ENCODE measurements at places on chromosomes 6 and 20.

DNA sequence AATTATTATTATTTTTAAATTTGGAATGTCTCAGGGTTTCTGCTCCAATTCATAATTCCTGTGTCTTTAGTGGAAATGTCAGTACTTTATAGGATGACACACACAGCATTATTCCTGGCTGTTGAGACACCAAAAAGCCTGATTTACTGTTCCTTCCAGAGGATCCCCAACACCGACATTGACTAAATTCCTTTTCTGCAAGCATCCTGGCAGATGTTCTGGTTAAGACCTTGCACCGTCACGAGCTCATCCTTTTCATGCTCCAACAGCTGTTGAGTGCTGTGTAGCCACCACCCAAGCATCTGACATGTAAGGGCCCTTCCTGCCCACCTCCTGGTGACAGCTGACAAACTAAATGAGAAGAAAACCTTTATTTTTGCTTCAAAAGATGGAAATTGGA, 284.3 kb upstream of the SULF2 start:
- H3K4me1 ChIP-seq: peaks cover 8% of the 10 kb centered on the region
- H3K4me3 ChIP-seq: no peak overlapping the region
- H3K27me3 ChIP-seq: no peaks in the 10 kb centered on the region

DNA sequence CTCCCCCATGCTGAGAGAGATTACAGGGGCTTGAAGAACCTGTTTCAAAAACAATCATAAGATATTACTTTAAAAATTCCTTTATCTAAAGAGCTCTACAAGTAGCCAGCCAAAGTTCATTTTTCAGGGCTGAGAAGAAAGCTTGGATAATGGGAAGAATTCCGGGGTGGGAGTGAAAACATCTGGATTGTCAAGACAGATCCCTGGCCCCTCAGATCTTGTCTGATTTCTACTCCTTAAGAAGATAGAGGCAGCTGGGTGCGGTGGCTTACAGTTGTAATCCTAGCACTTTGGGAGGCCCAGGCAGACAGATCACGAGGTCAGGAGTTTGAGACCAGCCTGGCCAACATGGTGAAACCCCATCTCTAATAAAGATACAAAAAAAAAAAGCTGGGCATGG, 24.8 kb downstream of the TRMT6 start:
- H3K4me3 ChIP-seq: no peak overlapping the region
- no peak for DNase-seq
- no peak overlapping the region for H3K27ac ChIP-seq
- no peaks in the 10 kb centered on the region for H3K4me1 ChIP-seq
- peaks cover 7% of the 10 kb centered on the region for H3K27me3 ChIP-seq

DNA sequence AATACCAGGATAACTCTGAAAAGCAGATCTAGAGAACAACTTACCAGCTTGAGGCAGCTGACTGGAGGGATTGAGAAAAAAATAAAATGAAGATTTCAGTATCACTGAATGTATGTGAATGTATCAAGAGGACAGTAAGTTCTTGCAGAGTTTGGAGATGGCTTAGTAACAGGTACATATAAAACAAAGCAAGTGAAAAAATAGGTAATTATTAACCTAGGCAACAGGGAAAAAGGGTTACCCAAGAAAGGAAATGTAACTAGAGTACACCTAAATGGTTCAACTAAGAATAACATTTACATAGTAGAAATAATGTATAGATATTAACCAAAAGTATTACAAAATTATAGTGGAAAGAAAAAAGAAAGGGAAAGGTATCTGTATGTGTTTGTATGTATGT, 67.3 kb downstream of the NRSN1 start:
- no peaks in the 10 kb centered on the region for H3K4me1 ChIP-seq
- H3K27ac ChIP-seq: no peak overlapping the region
- DNase-seq: no peak
- H3K36me3 ChIP-seq: no peaks in the 10 kb centered on the region

DNA sequence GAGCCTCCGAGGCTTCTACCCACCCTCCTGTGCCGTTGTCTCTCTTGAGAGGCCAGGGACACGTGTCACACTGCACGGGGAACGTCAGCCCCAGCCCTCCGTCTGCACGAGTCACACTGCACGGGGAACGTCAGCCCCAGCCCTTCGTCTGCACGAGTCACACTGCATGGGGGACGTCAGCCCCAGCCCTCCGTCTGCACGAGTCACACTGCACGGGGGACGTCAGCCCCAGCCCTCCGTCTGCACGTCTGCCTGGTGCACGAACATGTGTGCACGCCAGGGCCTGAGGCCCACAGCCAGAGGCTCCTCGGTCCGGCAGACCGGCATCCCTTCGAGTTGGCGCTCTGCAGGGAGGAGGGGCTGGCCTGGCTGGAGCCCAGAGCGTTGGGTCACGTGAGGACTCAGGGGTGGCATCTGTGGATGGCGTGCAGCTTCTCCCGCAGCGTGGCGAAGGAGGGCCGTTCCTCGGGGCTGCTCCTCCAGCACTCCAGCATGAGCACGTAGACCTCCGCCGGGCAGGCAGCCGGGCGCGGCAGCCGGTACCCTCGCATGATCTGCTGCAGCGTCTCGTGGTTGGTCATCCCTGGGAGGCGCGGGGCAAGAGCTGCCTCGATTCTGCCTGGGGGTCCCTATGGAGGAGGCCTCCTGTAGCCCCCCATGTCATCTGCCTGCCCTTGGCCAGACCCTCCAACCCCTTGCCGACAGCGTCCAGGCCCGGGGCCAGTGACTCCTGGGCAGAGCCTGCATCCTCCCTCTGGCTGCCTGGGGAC, 3.4 kb upstream of the PTK6 start:
- no peak overlapping the region for H3K27ac ChIP-seq
- no peak overlapping the region for H3K4me3 ChIP-seq
- no peaks in the 10 kb centered on the region for H3K36me3 ChIP-seq
- H3K4me1 ChIP-seq: peaks cover 8% of the 10 kb centered on the region

- H3K27me3 ChIP-seq: no peaks in the 10 kb centered on the region
- peak; percentile 34 for DNase-seq
- no peaks in the 10 kb centered on the region for H3K36me3 ChIP-seq
- no peaks in the 10 kb centered on the region for H3K4me1 ChIP-seq
- H3K4me3 ChIP-seq: no peak overlapping the region
Measured at GRCh38 chr6:75402296-75402695, 91.3 kb downstream of the FILIP1 start.

DNA sequence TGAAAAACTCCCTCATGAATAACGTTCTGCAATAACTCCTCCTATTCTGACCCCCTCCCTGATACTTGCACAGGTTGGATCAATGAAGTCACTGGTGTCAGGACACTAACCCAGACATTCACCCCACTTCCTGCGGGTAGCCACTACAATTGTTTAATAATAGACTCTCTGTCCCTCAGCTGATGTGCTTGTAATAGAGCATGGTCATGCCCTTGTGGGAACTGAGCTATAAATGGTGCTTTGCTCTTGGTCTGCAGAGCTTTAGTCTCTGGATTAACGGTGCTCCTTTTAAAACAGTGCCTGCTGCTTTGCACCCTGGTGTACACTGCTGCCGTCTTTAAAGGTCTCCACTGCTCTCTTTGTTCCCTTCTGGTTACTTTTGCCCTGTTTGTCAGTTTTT, 127.3 kb downstream of the BACH2 start:
- H3K27ac ChIP-seq: no peak overlapping the region
- no peak overlapping the region for H3K4me3 ChIP-seq
- H3K36me3 ChIP-seq: no peaks in the 10 kb centered on the region
- H3K27me3 ChIP-seq: no peaks in the 10 kb centered on the region
- no peak for DNase-seq
- peaks cover 3% of the 10 kb centered on the region for H3K4me1 ChIP-seq

GRCh38 chr6:158662607-158662953, 12.7 kb downstream of the SYTL3 start:
- H3K27me3 ChIP-seq: no peaks in the 10 kb centered on the region
- H3K4me1 ChIP-seq: peaks cover 8% of the 10 kb centered on the region
- H3K36me3 ChIP-seq: no peaks in the 10 kb centered on the region
- H3K27ac ChIP-seq: no peak overlapping the region

DNA sequence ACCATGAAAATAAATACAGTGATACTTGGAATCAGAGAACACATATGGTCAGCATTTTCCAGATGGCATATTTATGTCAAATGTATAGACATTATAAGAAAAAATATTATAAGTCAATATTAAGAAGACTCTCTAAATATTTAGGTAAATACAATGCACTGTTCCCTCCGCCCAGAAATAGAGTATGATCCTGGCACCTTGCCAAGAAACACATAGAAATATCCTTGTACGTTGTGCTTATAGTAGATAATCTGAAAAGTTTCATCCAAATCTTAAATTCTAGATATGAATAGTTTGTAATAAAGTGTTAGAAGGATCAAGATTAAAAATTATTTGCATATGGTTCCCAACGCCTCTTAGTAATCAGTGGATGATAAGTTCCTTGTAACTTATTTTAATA, 645.8 kb upstream of the GJE1 start:
- no peak overlapping the region for H3K27ac ChIP-seq
- peaks cover 26% of the 10 kb centered on the region for H3K4me1 ChIP-seq
- H3K36me3 ChIP-seq: no peaks in the 10 kb centered on the region
- no peaks in the 10 kb centered on the region for H3K27me3 ChIP-seq

- H3K4me1 ChIP-seq: peaks cover under 1% of the 10 kb centered on the region
- no peaks in the 10 kb centered on the region for H3K27me3 ChIP-seq
- H3K36me3 ChIP-seq: no peaks in the 10 kb centered on the region
- no peak overlapping the region for H3K4me3 ChIP-seq
- H3K27ac ChIP-seq: no peak overlapping the region
Measured at GRCh38 chr20:401682-402495, 6.2 kb upstream of the RBCK1 start.

DNA sequence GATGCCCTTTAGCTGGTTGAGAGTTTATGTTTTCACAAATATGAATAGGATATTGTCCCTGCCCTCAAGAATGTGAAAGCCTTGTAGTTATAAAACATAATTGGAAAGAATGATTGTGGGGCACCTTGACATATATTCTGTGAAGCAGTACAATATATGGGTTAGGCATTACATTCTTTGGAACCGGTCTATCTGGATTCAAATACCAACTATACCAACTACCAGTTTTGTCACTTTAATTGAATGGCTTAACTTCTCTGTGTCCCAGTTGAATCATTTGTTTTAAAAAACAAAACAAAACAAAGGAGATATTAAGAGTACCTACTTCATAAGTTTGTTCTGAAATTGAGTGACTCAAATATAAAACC, 146.5 kb downstream of the TBC1D32 start:
- no peak overlapping the region for H3K4me3 ChIP-seq
- no peaks in the 10 kb centered on the region for H3K4me1 ChIP-seq
- H3K36me3 ChIP-seq: no peaks in the 10 kb centered on the region
- H3K27me3 ChIP-seq: no peaks in the 10 kb centered on the region
- no peak for DNase-seq
- H3K27ac ChIP-seq: no peak overlapping the region

- H3K4me3 ChIP-seq: no peak overlapping the region
- H3K4me1 ChIP-seq: no peaks in the 10 kb centered on the region
- no peak overlapping the region for H3K27ac ChIP-seq
- H3K27me3 ChIP-seq: peaks cover 7% of the 10 kb centered on the region
- DNase-seq: no peak
- H3K36me3 ChIP-seq: no peaks in the 10 kb centered on the region
Measured at GRCh38 chr20:33158637-33159385, 9.1 kb upstream of the BPIFA2 start.

All from osteoblast (primary cell).